Kidney (tissue), 22 donors: ENCODE measurements at places on chromosomes 6 and 20.

GRCh38 chr6:160513836-160514235 is 150.2 kb downstream of the LPA start:
- H3K4me3 ChIP-seq: no peak overlapping the region
- no peaks in the 10 kb centered on the region for H3K36me3 ChIP-seq

DNA sequence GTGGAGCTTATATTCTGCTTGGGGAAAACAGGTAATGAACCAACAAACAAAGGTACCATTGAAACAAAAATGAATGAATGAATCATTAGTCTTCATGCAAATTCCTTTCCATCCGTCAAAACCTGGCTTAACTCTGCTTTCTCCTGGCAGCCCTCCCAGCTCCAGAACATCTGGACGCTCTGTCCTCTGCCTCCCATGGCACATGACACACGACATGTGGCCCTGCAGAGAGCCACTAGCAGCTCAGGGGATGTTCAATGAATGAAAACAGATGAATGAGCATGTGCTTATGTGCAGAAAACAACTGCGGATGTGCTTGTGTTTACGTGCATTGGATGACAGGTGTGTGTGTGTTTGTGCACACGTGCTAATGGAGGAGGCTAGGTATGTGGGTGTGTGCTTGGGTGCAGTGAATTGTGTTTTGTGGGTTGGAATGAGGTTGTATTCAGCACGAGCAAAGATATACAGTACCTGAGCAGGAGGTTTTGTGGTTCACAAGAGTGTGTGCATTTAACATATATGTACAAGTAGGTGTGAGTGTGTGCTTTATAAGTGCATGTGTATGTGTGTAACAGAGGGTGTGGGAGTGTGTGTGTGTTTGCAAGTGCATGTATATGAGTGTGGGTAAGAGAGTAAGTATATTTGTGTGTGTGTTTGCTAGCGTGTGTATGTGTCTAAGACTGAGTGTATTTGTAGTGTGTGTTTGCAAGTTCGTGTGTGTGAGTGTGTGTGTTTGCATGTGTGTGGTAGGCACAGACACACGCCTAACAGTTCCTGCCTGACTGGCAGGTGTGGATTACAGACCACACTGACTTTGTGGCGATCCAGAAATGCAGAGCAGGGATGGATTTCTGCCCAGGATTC is 374.1 kb upstream of the SULF2 start:
- no peaks in the 10 kb centered on the region for H3K4me1 ChIP-seq
- no peak for DNase-seq
- H3K27ac ChIP-seq: no peak overlapping the region
- H3K27me3 ChIP-seq: no peaks in the 10 kb centered on the region

GRCh38 chr20:40997116-40997515 is 31.5 kb upstream of the TOP1 start:
- no peaks in the 10 kb centered on the region for H3K36me3 ChIP-seq
- H3K4me1 ChIP-seq: no peaks in the 10 kb centered on the region
- H3K27ac ChIP-seq: no peak overlapping the region
- H3K4me3 ChIP-seq: no peak overlapping the region
- H3K27me3 ChIP-seq: no peaks in the 10 kb centered on the region

GRCh38 chr6:170089963-170090362 is 200.9 kb downstream of the DLL1 start:
- H3K27ac ChIP-seq: no peak overlapping the region
- no peaks in the 10 kb centered on the region for H3K36me3 ChIP-seq
- DNase-seq: peak; percentile 68
- H3K4me3 ChIP-seq: no peak overlapping the region
- no peaks in the 10 kb centered on the region for H3K27me3 ChIP-seq

GRCh38 chr20:53652090-53652858 is 58.6 kb upstream of the ZNF217 start:
- no peaks in the 10 kb centered on the region for H3K36me3 ChIP-seq
- peak overlapping the region; percentile 84 for H3K27ac ChIP-seq
- H3K4me1 ChIP-seq: no peaks in the 10 kb centered on the region
- no peaks in the 10 kb centered on the region for H3K27me3 ChIP-seq

DNA sequence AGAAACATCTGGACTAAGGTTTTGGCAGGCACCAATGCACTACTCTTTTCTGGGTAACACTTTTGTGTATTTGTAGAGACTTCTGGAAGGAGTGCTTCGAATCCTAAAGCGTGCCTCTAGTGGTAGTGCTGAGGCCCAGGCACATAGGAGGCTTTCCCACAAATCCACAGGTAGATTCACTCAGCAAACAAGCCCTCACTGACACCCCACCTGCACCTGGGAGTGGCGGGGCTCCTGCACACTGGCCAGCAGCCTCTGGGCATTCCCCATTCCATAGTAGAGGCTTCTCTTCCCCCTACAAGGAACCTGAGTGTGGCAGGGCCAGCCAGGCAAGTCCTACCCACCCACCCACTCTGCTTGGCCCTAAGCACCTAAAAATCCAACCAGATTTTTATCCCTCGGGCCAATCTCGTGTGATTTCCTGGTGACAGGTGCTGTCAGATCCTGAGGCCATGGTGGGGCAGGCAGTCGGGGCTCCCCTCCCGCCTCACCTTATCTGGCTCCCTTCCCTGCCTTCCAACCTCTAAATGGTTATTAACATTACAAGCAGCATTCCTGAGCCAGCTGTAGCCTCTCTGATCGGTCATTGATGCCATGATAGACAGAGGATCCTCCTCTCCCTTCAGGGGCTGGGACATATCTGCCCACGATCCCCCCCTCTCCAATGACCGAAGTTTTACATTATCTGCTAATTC is 82.4 kb downstream of the SLC2A10 start:
- H3K4me1 ChIP-seq: peaks cover 3% of the 10 kb centered on the region
- no peak overlapping the region for H3K4me3 ChIP-seq
- no peaks in the 10 kb centered on the region for H3K27me3 ChIP-seq
- H3K27ac ChIP-seq: no peak overlapping the region

DNA sequence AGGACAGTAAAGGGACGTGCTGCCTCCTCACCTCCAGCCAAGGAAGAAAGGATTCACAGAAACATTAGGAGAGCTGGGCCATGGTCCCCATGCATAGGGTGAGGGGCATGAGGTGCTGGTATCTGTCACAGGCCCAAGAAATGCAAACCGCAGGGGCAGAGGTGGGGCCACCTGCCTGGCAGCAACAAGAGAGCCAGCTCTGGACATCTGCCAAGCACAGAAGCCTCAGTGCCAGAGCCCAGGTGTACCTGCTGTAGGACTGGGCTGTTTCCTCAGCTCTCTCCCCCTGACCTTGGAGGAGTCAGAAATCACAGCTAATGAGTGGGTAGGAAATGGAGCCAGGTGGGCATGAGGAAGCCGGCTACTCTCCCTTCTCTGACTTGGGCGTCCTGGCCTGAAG is 45.3 kb downstream of the SLC2A12 start:
- DNase-seq: no peak
- no peaks in the 10 kb centered on the region for H3K4me1 ChIP-seq
- H3K27ac ChIP-seq: peak overlapping the region; percentile 7

DNA sequence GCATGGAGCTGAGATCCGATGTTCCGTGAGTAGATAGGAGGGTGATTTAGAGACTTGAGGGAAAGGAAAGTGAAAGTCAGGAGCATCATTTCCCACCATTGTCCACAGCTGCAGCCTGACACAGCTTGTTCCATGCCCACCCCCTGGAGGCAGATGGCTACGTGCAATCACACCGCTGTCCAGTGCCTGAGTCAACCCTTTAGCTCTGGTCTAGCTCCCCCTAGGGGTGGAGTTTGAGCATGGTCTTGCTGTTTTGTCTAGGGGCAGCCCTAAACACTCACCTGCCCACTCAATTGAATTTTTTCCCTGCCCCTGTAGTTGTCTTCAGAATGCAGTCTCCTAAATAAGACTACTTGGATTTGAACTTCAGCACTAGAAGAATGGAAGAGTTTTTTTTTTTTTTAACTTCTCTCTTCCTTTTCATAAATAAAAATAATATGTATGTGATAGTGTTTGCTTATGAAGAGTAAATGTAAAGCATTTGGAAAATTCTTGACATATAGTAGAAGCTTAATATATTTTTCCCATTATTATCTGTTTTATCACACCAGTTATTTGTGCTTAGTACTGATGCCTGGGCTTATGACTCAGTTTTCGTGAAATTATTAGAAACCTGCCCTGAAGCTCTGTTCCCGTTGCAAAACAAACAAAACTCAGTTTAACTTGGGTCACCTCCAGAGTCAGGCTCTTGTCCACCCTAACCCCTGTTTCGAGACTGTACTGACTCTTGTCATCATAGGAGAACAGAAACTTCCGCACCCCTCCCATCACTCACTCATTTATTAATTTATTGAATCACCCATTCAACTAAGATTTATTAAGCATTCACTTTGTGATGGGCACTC is 814.8 kb downstream of the MAFB start:
- no peaks in the 10 kb centered on the region for H3K27me3 ChIP-seq
- DNase-seq: peak; percentile 84
- H3K36me3 ChIP-seq: no peaks in the 10 kb centered on the region

DNA sequence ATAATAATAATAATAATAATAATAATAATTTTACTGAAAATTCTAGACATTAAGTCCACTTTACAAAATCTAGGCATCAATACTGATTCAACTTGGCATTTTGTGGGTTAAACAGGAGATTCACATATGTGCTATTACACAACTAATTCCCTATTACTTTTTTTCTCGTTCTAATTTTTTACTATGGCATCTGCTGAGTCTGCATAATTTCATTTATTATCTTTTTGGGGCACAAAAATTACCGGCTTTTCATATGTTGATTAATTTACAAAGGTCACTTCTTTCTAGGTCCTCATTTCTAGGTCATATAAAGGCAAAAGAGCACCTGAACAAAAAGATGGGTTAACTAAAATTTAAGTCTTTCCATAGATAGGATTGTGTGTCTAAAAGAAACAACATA is 1357.8 kb upstream of the ADGRB3 start:
- H3K27me3 ChIP-seq: no peaks in the 10 kb centered on the region
- no peaks in the 10 kb centered on the region for H3K36me3 ChIP-seq
- DNase-seq: no peak
- no peaks in the 10 kb centered on the region for H3K4me1 ChIP-seq
- no peak overlapping the region for H3K27ac ChIP-seq

GRCh38 chr6:150756173-150756572 is 109.3 kb upstream of the MTHFD1L start:
- no peak overlapping the region for H3K4me3 ChIP-seq
- H3K27ac ChIP-seq: no peak overlapping the region
- DNase-seq: no peak
- no peaks in the 10 kb centered on the region for H3K36me3 ChIP-seq
- H3K27me3 ChIP-seq: no peaks in the 10 kb centered on the region
- no peaks in the 10 kb centered on the region for H3K4me1 ChIP-seq

GRCh38 chr6:11092668-11093375 is 812 bp upstream of the SMIM13 start:
- H3K36me3 ChIP-seq: no peaks in the 10 kb centered on the region
- H3K4me1 ChIP-seq: peaks cover 5% of the 10 kb centered on the region
- peak overlapping the region; percentile 74 for H3K4me3 ChIP-seq
- DNase-seq: no peak
- H3K27me3 ChIP-seq: no peaks in the 10 kb centered on the region

GRCh38 chr6:7561153-7561964 is 19.9 kb downstream of the DSP start:
- H3K27me3 ChIP-seq: no peaks in the 10 kb centered on the region
- H3K36me3 ChIP-seq: peaks cover 3% of the 10 kb centered on the region
- H3K4me3 ChIP-seq: no peak overlapping the region
- peak overlapping the region; percentile 44 for H3K27ac ChIP-seq
- peak; percentile 42 for DNase-seq

DNA sequence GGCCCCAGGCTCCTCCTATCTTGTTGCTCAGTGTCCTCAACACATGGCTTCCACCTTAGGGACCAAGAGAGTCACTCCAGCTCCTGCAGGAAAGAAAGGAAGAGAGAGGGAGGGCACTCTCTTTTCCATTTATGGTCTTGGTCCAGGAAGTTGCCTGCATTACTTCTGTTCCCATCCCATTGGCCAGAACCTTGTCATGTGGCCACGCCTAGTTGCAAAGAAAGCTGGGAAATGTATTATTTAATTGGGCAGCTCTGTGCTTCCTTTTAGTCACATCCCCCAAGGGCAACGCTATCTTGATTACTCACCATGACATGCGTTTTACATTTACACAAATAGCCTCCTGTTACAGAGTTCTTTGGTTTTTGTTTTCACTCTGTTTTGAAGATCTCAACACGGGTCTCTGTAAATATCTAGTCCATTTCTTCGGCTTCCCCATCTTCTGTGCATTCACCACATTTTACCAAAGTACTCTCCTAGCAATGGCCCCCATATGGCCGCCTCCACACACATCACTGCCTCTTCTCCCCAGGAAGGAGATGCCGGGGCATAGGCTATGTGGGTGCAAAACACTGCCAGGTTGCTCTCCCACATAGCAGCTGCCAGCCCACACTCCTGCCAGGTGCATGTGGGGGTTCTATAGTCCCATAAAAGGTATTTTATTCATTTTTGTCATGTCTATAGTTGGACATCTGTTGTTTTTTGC is 35.7 kb upstream of the ZMYND8 start:
- DNase-seq: no peak
- H3K27me3 ChIP-seq: no peaks in the 10 kb centered on the region
- no peaks in the 10 kb centered on the region for H3K4me1 ChIP-seq
- no peaks in the 10 kb centered on the region for H3K36me3 ChIP-seq

DNA sequence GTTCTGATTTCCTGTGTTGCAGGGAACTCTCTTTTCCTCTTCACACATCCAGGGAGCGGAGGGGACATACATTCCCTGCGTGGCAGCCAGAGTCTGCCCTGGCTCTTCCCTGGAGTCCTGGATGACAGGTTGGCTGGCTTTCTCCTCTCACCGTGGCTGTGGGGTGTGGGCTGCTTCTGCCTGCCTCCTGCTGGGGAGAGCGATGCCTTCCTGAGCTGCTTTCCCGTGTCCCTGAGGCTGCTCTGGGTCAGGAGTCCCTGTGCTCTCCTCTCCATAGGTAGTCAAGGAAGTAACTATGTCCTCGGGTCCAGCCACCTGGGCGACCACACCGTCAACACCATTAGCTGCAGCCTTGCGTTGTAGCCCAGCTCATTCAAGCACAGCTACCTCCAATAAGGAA is 451.7 kb downstream of the QKI start:
- H3K4me1 ChIP-seq: no peaks in the 10 kb centered on the region
- H3K4me3 ChIP-seq: no peak overlapping the region
- H3K36me3 ChIP-seq: no peaks in the 10 kb centered on the region
- no peaks in the 10 kb centered on the region for H3K27me3 ChIP-seq
- no peak overlapping the region for H3K27ac ChIP-seq

DNA sequence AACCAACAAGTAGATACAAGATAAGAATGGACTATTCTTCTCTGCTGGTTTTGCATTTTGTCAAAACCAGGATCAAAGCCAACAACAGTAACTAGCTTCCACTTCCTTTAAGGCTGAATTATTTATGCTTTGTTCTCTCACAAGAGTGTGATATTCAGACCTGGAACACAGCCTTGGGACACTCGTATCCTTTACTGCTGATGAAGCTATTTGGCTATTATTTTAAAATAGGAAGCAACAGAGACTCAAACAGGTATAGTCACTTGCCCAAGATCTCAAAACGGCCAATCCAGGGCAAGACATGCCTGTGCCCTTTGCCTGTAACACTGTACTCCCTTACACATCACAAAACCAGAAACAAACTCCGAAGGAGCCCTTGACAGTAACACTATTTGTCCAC is 19.9 kb downstream of the SPTLC3 start:
- H3K27me3 ChIP-seq: no peaks in the 10 kb centered on the region
- no peaks in the 10 kb centered on the region for H3K4me1 ChIP-seq
- no peak overlapping the region for H3K4me3 ChIP-seq
- DNase-seq: no peak
- H3K36me3 ChIP-seq: peaks cover 2% of the 10 kb centered on the region
